ENCODE measurements at places on chromosomes 12 and 14.

DNA sequence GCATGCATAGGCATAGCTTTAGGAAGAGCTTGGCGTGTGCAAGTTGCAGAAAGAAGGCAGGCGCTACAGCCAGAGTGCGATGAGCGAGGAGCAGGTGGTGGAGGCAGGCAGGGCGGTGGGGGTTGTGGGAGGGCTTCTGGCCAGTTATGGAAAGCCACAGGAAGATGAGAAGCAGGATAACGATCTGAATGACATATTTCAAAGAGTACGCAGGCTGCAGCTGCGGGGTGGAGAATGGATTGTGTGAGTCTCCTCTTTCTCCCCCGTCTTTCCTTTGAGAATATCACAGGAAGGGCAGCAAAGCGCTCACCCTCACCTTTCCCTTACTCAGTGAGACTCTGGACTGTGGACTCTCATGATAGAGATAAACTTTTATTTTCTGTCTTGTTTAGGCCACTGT, 48.7 kb upstream of the PLXNC1 start:
- no peak for DNase-seq

- no peak for DNase-seq
Observed at GRCh38 chr14:61160798-61161197, 120.3 kb downstream of the TMEM30B start.

DNA sequence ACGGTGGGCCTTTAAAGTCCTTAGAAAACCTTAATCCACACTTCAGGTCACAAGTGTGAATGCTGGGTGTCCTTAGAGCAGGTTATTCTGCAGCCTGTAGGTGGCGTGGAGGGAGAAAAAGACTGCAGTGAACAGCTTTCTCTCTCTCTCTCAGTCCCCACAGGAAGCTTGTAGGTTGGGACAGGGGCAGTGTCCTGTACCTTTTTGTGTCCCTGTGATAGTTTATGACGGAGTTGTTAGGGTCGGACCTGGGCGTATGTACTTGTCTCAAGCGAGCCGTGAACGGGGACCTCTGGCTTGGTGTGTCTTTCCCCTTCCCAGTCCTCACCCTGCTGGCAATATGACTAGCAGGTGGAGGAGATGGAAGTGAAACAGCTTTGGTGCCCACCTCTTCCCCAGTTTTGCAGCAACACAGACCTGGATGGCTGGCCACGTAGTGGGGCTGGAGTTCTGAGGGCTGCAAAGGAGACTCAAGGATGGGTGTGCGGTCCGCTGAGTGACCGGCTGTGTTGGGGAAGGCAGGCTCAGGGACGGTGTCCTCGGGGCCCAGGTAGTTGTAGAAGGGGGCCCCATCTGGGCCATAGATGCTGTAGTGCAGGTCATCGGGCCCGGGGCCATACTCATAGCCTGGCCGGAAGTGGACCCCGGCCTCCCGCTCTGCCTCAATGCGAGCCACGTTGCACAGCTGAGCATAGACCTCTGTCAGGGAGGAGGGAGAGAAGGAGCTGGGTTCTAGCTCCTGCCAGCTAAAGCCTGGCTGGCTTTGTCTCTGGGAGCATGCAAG, 8.9 kb downstream of the ISCA2 start:
- DNase-seq, result no peak

GRCh38 chr14:59492384-59492783, 8.1 kb downstream of the JKAMP start:
- no peak for DNase-seq

- DNase-seq, result no peak
Observed at GRCh38 chr12:70044167-70044566, 199.1 kb upstream of the CNOT2 start.

GRCh38 chr12:101901777-101902176, 24.4 kb downstream of the DRAM1 start:
- no peak for DNase-seq

DNA sequence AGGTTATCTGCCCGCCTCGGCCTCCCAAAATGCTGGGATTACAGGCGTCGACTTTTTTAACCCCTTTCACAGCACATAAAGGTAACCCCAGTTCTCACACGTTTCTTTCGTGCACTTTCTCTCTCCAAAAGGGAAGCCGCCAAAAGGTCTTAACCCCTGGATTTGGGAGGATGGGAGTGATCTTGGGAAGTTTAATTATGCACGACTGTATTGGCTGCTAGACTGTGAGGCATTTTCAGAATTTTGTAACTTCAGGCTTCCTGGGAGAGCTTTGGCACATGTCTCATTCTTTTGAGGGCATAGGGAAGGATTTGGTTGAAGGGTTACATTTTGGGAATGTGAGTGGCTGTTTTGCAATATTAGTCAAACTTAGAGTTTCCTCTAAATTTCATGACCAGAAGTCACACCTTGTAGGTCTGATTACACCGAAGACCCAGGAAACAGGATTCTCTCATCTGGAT, 1.4 kb upstream of the SMARCC2 start:
- no peak for DNase-seq

DNA sequence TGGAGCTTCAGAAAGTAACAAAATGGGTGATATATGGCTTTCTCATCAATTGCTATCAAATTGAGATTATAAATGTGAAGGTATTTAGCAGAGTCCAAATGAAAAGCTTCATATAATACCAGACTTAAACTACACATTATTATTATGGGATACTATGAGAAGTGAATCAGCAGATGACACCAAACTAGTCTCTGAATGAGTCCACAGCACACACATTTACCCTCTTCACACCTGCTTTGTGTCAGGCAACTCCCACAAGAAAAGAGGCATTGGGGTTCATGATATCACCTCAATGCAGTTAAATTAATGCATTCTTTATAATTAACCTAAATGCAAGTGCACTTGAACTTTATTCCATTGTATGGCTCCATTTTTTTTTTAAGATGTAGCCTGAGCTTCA, 330.5 kb downstream of the BCL11B start:
- DNase-seq, result no peak

DNA sequence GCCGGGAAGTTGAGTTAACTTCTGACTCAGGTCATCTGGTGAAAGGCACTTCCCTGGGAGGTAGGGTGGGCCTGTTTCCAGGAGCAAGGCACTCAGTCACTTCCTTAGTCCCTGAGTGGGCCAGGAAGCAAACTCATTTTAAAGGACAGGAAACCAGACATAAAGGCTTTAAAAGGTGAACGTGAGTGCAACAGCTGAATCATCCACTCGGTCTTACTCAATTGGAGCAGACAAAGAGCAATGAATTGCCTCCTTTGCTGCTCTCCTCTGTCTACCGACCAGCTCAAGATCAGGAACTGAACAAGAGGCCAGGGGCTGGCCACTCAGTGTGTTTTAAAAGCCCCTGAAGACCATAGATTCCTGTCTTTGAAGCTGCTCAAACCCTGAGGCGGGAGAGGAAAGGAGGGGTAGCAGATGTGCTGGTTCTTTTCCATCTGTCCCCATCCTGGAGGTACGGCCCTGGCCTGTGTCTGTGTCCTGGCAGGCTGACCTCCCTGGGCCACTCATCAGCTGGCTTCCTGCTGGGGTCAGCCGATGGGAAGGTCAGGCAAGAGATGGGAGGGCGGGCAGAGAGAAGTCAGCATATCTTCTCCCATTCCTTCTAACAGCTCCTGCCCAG, 148.9 kb downstream of the PPM1H start:
- DNase-seq, result no peak

GRCh38 chr12:1504304-1504894, 90.0 kb downstream of the FBXL14 start:
- no peak for DNase-seq

DNA sequence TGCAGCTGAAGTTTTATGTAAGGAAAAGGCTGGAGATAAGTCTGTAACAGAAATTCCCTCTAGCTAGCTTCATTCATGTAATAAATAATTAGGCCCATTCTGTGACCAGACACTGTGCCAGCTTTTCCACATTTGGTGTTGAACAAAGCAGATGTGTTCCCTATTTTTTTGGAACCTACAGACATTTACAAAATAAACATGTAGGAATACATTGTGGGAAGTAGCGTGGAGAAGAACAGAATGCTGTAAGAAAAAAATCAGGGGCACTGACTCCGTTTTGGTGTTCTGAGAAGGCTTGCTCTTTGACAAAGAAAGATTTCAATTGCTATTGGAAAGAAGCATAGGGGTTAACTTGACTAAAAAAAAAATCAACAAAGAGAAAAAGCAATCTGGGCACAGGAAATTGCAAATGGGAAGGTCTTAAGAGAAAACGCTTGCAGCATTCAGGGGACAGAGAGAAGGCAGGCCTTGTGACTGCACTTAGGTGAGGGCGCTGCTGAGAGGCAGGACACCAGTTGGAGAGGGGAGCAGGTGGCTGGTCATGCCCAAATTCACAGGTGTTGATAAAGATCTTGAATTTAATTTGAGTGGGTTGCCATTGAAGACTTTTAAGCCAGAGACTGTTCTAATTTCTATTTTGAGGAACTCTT, 4.0 kb downstream of the FAR2 start:
- no peak for DNase-seq

GRCh38 chr14:62081012-62081612, 318.9 kb downstream of the SNAPC1 start:
- no peak for DNase-seq

GRCh38 chr12:30827101-30828066, 72.6 kb upstream of the CAPRIN2 start:
- no peak for DNase-seq

GRCh38 chr12:85489194-85489593, 209.2 kb downstream of the ALX1 start:
- no peak for DNase-seq

- DNase-seq, result no peak
Observed at GRCh38 chr12:66851134-66851533, 172.3 kb upstream of the GRIP1 start.

- no peak for DNase-seq
Observed at GRCh38 chr14:61178226-61179060, 102.7 kb downstream of the TMEM30B start.

GRCh38 chr12:5900533-5901205, 44.4 kb downstream of the ANO2 start:
- no peak for DNase-seq

GRCh38 chr12:63844391-63845341, at the start of gene SRGAP1:
SRGAP1 (plus strand) TSS chr12:63844700; CDS start chr12:63844817, 117 bp downstream.
- no peak for DNase-seq

DNA sequence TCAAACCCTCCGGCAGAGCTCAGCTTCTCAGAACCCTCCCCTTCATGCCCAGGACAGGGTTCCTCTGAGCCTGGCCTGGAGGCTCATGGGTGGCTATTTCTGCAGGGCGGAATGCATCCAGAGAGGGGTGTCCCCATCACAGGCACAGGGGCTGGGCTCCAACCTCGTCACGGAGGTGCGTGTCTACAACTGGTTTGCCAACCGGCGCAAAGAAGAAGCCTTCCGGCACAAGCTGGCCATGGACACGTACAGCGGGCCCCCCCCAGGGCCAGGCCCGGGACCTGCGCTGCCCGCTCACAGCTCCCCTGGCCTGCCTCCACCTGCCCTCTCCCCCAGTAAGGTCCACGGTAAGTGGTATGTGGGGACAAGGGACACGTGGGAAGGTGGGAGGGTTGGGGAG, 15.7 kb downstream of the HNF1A start:
- DNase-seq, result no peak

- no peak for DNase-seq
Observed at GRCh38 chr12:32089156-32089555, 17.5 kb upstream of the BICD1 start.

DNA sequence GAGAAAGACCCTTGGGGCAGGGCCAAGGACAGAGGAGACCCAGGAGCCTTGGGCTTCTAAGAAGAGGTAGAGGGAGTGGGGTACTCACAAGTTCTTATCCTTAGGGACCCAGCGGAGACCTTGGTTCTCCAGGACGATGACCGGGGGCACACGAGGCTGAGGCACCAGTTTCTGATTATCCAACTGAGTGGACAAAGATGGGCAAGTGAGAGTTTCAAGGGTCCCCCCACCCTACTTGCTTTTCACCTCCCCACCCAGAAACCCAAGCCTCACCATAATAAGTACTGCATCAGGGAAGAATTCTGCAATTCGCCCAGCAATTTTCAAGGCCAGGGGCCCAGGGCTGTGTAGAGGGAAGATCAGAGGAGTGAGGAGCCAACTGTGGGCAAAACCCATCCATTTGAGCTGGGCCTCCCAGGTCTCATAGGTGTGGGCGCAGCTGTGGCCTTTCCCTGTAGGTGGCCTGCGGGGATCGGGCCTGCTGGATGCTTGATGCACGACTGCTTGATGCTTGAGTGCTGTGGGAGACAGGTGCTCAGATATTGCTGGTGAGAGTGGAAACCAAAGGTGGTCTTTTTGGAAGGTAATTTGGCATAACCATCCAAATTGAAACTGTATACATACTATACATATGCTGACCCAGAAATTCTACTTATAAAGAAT, 2.0 kb downstream of the EMC9 start:
- no peak for DNase-seq

DNA sequence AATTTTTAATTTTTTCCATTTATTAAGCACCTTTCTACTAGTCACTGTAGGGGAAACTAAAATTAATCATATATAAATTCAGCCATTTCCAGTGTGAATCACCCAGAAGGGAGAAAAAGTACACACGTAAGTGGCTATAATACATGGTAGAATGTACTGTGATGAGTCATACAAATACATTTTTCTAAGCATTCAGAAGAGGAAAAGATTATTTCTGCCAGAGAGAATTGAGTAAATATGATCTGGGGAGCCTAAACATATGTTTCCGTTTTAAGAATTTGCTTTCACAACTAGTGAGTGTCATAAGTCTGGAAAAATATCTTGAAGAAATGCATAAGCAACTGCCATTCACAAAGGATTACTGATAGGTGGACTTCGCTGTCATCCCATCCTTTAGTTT, 102.8 kb downstream of the TGFB3 start:
- no peak for DNase-seq

DNA sequence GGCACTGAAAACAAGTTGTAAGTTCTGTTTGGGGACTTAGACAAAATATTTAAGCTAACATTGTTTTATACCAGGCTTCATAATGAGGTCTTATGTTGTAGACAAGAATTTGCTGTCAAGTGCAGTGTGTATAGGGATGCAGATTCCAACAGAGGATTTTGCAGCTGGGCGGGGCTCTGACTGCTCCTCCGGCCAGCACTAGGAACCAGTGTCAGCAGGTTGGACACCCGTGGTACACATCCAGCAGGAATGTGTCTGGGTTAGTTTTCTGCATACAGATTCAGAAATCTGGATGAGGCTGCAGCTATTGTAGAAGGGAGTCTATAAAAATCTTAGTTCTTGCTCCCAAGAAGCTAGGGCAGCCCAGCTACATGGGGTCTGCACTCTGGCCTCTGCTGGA, 194.3 kb upstream of the RBM19 start:
- DNase-seq, result no peak

DNA sequence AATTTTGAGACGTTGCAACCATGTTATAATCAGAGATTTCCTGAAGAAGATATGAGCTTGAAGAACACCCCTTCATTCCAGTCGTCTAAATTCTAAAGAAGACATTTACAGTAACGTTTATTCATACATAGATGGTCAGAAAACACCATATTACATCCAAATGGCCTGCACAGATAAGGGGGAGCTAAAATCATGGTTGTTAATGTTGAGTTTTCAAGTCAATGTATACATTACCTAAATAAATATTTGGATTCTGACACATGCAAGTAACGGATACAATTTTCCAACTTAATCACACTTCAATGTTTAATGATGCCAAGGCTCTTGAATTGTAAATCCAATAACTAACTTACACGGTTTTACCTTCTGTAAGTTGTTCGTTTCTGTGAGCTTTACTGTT, 318.4 kb downstream of the SLC6A15 start:
- DNase-seq, result no peak

GRCh38 chr14:94328196-94328595, 5.1 kb upstream of the SERPINA6 start:
- DNase-seq, result no peak

GRCh38 chr14:33762161-33762851, 188.6 kb downstream of the EGLN3 start:
- no peak for DNase-seq

- DNase-seq, result no peak
Observed at GRCh38 chr14:55893705-55894104, 224.5 kb upstream of the PELI2 start.
